ENCODE measurements at places on chromosomes 13 and 19. TPM values are rescaled to one million over a fixed set of nuclear protein-coding genes. Genes with fewer than 3 reads are reported as not detected.

SERP2 gene
- 4.1 TPM for total RNA-seq

LAIR1 gene
- not detected for total RNA-seq

CGB7 gene
- 0.16 TPM for total RNA-seq

NXNL1 gene
- not detected for total RNA-seq

PGLYRP1 gene
- total RNA-seq: not detected

GDF15 gene
- total RNA-seq: 4.9 TPM

OVOL3 gene
- not detected for total RNA-seq

NAT14 gene
- total RNA-seq: 14.5 TPM

CYP4F12 gene
- not detected for total RNA-seq

KLK14 gene
- total RNA-seq: not detected

PTPRH gene
- total RNA-seq: 1.1 TPM

PPP6R1 gene
- total RNA-seq: 47.7 TPM

PLVAP gene
- total RNA-seq: not detected

CYSLTR2 gene
- not detected for total RNA-seq

ZSCAN4 gene
- total RNA-seq: not detected

HRC gene
- total RNA-seq: not detected

IL4I1 gene
- 0.24 TPM for total RNA-seq

NMRK2 gene
- not detected for total RNA-seq

VSTM1 gene
- total RNA-seq: not detected

RFPL4A gene
- total RNA-seq: not detected

ZNF154 gene
- 6.0 TPM for total RNA-seq

GNG7 gene
- total RNA-seq: 0.36 TPM

CALR gene
- 2,540 TPM for total RNA-seq

ZNF534 gene
- not detected for total RNA-seq

NLRP9 gene
- not detected for total RNA-seq

F10 gene
- total RNA-seq: 10.6 TPM

LIM2 gene
- total RNA-seq: not detected

CDC42EP5 gene
- total RNA-seq: 36.8 TPM

ADAMTSL5 gene
- total RNA-seq: 11.3 TPM

PSG11 gene
- not detected for total RNA-seq

ZNF865 gene
- total RNA-seq: 2.4 TPM

FARP1 gene
- total RNA-seq: 78.7 TPM

RB1 gene
- 32.5 TPM for total RNA-seq

RUBCNL gene
- 7.0 TPM for total RNA-seq

PSG7 gene
- 0.16 TPM for total RNA-seq

CGB3 gene
- not detected for total RNA-seq

PEPD gene
- total RNA-seq: 69.6 TPM

RAB20 gene
- 3.6 TPM for total RNA-seq

SUGP2 gene
- 39.1 TPM for total RNA-seq

Measured in hair follicle dermal papilla cell (primary cell).